Stimulated activated CD8-positive, alpha-beta memory T cell treated with anti-CD3 and anti-CD28 coated beads, Interleukin-7, amount 100 ng/mL, for 48 hours (primary cell): ENCODE measurements at places on chromosomes 3 and 15.

DNA sequence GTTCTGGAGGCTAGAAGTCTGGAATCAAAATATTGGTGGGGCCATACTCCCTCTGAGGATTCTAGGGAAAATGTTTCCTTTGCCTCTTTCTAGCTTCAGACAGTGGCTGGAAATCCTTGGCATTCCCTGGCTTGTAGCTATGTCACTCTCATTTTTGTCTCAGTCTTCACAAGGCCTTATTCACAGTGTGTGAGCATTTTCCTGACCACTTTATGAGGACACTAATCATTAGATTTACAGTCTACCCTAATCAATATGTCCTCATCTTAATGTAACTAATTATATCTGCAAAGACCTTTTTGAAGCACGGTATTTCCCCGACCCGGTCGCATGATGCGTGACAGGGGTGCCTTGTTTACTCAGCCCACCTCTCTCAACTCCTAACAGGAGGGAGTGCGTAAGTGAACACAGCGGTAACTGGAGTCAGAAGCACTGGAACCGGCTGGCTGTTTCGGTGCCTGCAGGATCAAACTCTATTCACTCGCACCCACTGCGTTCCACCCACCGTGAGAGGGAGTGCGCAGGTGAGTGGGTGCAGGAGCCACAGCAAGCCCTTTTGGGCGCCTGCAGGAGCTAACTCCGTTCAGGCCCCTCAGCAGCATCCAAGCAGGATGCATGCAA is 155.0 kb downstream of the EPHA3 start:
- DNase-seq: no peak

DNA sequence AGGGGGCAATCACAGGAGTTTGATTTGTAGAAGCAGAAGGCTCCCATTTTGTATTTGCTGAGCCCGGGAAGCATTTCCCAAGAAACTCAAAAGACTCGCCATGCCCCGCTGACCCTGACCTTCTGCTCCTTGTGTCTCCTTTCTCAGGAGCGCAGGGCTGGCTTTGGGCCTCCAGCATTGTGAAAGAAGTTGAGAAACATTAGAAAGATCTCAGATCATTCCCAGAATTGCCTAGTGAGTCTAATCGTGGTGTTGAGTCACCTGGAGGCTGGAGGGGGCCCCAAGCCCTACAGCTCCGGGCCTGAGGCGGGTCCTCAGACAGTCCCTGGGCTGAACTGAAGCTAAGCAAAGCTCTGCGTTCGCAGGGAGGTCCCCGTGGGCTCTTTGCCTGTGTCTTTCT is 10.9 kb upstream of the PIGZ start:
- DNase-seq: no peak

DNA sequence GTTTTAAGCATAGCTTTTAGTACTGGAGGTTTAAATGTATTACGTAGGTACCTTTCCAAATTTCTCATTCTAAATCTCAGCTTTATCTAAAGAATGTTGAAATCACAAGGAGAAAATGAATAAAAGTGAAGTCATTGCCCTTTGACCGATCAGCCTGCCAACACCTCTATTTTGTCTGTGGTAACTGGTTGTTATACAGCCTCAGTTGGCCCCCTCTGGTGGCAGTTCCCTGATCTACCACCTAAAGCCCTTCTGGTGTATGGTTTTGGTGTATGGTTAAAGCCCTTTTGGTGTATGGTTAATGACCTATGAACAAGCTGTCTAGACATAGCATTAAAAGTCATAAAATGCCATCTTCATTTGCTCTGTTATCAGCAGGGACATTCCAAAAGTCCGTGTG is 378.2 kb upstream of the AZI2 start:
- DNase-seq: no peak

- no peak for DNase-seq
Observed at GRCh38 chr3:74470313-74470712, 144.1 kb downstream of the CNTN3 start.

- DNase-seq: no peak
Observed at GRCh38 chr3:54773271-54773670, 154.6 kb downstream of the LRTM1 start.

GRCh38 chr15:90106522-90107117 is 4.4 kb upstream of the IDH2 start:
- DNase-seq: no peak

DNA sequence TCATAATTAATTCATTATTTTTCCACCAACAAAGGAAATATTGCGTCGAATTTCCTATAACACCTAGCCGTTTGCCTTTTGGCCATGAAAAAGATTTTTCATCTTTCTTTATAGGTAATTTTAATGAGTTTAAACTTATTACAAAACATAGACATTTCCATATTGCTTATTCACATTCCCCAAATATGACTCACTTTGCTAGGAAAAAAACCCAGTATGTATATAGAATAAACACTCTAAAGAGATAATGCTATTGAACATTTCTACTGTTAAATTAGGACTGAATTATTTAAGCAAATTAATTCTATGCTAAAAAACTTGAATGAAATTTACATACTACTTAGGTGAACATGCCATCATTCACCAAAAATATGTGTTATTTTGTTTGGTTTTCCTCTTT is 16.2 kb downstream of the ZPLD1 start:
- DNase-seq: no peak

GRCh38 chr3:64207289-64208080 is 17.8 kb downstream of the PRICKLE2 start:
- DNase-seq: no peak

DNA sequence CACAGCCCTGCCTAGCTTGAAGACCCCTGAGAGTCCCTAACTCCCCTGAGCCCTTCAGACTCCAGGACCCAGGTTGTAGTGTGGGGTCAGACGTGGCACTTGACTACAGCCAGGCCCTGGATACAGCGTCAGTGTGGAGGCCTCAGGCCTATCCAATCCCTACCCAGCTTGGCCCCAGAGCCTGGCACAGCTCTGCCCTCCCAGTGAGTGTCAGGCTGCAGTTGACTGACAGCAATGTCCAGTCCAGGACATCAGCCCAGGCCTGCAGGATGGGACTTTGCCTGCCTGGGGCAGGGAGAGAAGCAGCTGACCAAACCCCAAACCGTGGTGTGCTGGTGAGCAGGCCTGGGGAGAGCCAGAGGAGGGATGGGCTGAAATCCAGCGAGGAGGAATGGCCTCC is 27.3 kb downstream of the KLF13 start:
- no peak for DNase-seq

GRCh38 chr15:43299411-43299810 is 31.0 kb downstream of the LCMT2 start:
- no peak for DNase-seq

DNA sequence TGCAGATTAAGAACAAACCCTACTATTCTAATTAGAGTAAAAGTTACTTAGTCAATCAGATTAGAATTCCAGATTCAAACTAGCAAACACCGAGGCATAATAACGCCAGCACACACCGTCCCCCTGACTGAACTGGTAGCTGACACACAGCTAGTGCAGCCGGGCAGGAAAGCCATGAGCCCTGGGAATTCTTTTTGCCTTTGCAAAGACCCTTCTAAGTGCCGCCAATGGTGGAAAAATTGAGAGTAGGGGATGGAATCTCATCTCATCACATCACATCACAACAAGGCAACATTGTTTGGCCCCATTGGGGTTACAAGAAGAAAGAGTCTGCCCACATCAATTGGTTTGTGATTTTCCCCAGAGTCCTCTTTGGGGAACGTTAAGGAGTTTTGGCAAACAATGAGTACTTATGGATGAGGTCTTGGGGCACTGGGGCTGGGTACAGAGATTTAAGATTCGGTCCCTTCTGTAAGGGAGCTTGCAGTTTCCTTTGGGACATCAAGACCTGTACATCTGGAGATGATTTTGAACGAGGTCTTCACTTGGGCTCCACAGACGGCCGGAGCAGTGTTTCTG is 120.4 kb upstream of the MEF2A start:
- DNase-seq: no peak

- DNase-seq: peak; percentile 52
Observed at GRCh38 chr3:197029511-197030167, at the start of gene MELTF. MELTF (minus strand) TSS chr3:197029817; CDS start chr3:197029702, 115 bp downstream.

GRCh38 chr3:186534113-186534669 is 10.0 kb downstream of the CRYGS start:
- DNase-seq: peak; percentile 31

DNA sequence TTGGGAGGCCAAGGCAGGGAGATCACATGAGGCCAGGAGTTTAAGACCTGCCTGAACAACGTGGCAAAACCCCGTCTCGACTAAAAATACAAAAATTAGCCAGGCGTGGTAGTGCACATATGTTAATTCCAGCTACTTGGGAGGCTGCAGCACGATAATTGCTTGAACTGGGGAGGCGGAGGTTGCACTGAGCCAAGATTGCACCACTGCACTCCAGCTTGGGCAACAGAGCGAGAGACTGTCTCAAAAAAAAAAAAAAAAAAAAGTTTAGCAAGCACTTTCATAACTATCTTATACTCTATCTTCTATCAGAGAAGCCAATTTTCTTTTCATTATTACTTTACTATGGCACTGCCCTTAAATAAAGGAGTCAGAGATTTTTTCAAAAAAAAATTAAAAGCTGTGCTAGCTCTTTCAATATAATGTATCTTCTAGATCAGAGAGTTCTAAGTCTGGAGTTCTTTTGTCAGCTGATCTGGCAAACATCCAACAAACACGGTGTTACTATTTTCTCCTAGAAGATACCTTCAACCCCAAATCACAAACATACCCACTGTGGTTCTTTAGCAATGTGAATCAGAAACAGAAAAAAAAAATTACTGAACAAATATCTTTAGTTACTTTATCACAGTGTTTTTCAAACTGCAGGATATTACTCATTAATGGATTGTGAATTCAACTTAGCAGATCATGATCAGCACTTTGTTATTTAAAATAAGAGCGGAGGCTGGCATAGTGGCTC is 3.0 kb downstream of the ZNF770 start:
- no peak for DNase-seq

DNA sequence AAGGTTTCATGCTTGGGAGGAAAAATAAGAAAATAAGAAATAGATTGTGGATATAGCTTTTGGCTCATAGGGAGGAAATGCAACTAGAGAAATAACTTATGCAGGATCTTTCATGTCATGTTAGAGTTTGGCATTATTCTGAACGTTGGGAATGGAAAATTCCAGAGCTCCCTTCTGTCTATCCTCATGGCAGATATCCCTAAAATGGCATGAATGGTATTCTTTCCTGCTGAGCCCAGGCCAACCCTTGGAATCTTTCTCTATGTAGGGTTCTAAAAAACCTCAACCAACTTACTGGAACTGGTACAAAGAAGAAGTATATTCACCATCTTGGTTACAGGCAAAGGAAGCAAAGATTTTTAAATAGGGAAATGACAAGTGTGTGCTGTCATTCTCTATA is 212.5 kb downstream of the CHST2 start:
- DNase-seq: no peak

- no peak for DNase-seq
Observed at GRCh38 chr15:75651810-75652543, 4.3 kb downstream of the SNX33 start.

- DNase-seq: no peak
Observed at GRCh38 chr3:138203938-138204337, 16.8 kb downstream of the ARMC8 start.

GRCh38 chr3:9218514-9218846 is 31.0 kb downstream of the SRGAP3 start:
- no peak for DNase-seq

DNA sequence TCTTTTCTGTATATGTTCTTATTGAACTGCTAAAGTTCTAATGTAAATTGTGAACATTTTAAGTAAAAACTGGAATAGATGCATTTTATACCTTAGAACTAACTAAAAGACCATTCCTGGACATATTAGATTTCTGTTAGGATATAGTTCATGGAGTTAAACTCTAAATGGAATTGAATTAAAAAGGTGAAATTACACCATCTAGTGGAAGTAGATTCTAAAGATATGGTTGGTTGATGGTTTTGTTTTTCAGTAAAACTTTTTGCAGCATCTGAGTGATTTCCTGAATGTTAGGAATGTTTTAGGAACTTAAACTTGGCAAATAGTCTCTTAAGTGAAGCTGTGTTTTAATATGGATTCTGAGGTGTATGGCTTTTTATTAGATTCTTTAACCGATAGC is 96.8 kb downstream of the SLMAP start:
- DNase-seq: no peak

GRCh38 chr3:96852849-96853248 is 38.5 kb downstream of the EPHA6 start:
- DNase-seq: no peak

- no peak for DNase-seq
Observed at GRCh38 chr3:43970351-43970750, 271.3 kb upstream of the TOPAZ1 start.

GRCh38 chr15:82950295-82950694 is 2.2 kb downstream of the HOMER2 start:
- DNase-seq: no peak

DNA sequence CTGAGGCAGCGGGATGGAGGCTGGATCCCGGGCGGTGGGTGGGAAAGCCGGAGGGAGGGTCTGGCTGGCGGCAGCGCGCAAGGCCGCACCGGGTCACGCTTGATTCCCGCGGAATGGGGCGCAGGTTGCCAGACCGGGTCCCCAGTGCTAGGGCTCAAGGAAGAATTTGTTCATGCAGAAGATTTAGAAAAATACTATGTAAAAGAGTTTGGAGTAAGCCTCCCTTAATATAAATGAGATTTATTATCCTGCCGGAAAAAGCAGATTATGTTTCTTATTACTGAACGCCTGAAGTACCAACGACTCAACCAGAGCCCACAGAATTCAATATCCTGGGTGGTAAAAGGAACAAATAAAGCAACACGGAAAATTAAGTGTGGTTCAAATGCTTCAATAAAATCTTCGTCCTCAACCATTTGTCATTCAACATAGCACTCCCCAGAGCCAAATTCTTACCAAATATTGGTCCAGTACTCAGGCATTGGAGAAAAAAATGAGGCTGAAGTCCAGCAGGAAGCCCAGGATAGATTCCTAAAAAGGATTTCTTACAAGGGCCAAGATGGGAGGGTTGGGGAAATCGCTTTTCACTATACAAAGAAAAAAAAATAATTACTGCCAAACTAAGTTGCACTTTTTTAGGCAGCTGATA is 1.2 kb upstream of the ZBTB20 start:
- DNase-seq: no peak

DNA sequence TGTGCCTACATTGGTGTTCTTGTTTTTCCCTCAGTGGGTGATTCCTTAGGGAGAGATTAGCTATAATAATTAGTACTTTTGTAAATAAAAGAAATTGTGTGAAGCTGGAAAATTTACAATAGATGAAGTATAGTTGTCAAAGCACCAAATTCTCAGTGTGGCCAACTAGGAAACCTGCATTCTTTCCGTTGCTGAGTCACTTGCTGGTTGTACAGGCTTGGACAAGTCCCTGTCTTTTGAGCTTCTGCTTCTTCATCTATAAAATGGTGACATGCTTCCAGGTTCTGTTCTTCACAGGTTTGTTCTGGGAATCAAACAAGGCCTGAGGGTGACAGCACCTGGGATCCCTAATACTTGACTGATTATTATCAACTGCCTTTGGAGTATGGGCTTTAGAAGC is 184.1 kb upstream of the HES1 start:
- DNase-seq: no peak

- no peak for DNase-seq
Observed at GRCh38 chr3:181615666-181616065, 96.1 kb upstream of the SOX2 start.

GRCh38 chr15:45027220-45027619 is 4.2 kb downstream of the SORD start:
- no peak for DNase-seq
